ENCODE measurements at places on chromosomes 13 and 19.
A peak's percentile ranks its signal among the peaks of the same experiment; 100 is the strongest.

DNA sequence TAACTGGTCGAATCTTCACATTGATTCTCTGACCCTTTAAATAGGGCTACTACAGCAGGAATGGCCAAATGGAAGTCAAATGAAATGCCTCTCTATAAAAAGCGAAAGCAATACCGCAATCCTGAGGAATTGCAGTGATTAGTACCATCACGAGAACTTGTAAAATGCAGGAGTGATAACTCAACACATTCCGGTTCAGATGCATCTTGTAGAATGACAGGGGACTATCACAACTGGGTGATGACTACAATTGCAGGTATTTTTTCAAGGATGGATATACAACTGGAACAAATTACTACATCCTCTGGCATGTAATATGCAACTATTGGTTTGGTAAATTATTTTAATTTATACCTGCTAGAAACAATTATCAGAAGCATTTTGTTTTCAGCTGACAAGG, 140.4 kb downstream of the PCDH20 start:
- no peak for DNase-seq

DNA sequence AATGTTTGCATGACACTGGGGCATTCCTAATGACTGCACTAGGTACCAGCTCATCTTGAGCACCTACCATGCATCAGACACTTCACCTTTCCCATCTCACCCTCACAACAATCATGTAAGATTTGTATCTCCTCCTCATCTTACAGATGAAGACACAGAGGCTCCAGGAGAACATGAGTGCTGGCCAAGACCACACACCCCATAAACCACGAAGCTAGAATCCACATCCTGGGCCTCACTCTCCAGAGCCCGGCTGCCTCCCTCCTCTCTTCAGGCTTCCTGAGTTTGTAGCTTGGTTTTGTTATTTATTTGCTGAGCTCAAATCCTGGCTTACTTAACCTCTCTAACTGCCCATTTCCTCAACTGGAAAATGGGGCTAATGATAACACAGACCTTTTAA, 25.9 kb downstream of the FAM216B start:
- DNase-seq: no peak

DNA sequence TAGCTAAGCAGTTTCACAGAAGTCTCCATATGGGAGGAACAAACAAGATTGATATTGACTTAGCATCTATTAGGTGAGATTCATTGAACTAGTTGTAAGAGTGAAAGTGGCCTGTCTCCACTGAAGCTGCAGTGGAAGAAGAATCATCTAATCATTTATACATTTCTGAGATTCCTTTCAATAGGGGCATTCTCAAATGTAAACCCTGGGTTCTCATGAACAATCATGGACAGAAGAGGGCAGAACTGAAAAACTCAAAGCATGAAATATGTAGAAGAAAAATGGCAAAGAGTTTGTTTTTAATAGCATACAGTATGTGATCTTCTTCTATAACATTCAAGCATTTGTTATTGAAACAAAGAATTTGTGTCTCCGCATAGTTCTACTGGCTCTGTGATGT, 17.6 kb upstream of the POSTN start:
- no peak for DNase-seq

DNA sequence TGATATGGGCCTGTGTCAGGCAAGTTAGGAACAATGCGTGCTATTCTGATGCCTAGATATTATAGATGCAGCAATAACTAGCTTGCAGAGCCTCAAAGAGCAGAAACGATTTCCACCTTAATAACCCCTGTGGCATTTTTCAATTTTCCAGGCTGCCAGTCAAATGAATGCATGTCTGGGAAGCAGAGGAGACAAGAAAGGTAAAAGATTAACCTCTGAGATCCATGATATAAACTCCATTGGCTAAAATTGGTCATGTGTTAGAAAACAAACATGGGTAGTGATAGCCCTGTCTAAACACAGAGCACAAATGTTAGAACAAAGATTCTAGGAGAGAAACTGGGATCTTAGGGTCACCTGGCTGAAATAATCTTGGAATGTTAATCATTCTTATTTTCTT, 811.1 kb downstream of the DIAPH3 start:
- DNase-seq: no peak

GRCh38 chr13:73998631-73999030, 135.6 kb downstream of the KLF12 start:
- DNase-seq: no peak

DNA sequence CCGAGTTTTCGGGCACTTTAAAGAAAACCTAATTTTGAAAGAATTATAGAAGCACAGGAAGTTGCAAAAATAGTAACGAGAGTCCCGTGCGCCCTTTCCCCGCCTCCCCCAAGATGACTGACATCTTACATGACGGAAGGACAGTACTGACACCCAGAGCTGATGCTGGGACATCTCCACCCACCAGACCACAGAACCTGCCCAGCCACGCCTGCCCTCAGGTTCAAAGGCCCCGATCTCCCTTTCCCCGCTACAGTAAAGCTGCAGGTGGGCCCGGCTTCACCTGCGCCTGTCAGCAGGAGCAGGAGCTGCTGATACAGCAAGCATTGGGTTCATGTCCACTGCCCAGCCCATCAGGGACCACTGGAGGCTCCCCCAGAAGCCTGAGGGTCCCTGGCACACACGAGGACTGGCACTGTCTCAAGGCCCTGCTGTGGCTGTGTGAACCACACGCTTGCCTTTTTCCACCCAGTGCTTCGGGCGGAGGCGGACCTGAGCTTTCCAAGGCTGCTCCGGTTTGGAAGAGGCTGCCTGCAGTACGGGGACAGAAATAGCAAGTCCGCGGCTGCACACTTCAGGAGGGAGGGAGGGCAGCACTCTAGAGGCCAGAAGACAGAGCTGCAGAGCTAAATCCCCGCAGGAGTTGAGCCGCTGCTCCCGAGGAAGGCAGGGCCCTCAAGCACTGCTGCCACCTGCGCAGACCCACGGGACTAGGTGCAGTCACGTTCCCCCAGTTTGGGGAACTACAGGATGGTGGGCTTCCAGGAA, 8.7 kb downstream of the MAP2K2 start:
- peak; percentile 41 for DNase-seq

GRCh38 chr19:53982611-53983010, 8.8 kb upstream of the CACNG6 start:
- no peak for DNase-seq

DNA sequence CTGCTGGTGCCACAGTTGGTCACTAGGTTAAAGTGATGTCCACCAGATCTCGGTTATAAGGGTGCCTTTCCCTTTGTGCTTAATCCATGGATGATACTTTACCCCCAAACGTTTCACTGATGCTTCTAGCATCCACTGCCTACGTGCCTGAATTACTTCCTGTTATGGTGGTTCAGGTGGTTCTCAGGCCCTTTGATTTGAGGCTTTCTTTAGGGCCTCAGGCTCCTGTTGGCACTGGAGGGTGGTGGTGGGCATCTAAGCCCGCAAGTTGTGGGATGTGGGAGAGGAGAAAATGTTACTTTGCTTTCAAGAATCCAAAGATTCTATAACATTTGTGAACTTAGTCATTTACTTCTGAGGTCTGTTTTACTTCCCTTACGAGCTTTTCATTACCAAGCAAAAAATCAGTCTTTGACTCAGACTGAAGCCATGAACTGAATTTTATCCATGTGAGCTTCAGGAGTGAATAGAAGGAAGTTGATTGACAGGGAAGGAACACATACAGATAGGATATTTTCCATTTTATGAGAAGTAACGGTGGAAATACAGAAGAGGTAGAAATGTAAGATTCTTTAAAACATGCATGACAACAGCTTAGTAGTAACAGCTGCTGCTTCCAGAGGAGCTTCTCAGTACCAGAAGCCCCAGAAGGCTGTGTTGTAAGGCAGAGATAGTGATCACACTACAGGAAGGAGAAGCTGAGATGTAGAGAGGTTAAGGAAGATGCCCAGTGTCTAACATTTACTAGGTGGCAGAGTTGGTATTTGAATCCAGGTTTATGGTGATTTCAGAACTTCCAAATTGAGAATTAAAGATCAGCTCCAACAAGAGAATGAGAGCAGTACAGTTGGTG, 65.0 kb downstream of the ARHGEF7 start:
- no peak for DNase-seq

- DNase-seq: no peak
Measured at GRCh38 chr19:51341976-51342580, at the start of gene VSIG10L. Gene VSIG10L, minus strand, starts transcription at chr19:51342139. Its CDS starts 15 bp downstream, at chr19:51342124.
